Ascending aorta (tissue), 2 donors: ENCODE measurements at places on chromosomes 5 and 9. TPM values are rescaled to one million over a fixed set of nuclear protein-coding genes. Genes with fewer than 3 reads are reported as not detected.

Gene ANXA2R
- total RNA-seq, result 5.1 TPM

Gene DOCK8
- total RNA-seq, result 8.9 TPM

Gene IFNA21
- not detected for total RNA-seq

Gene RORB
- 0.21 TPM for total RNA-seq

Gene MLANA
- total RNA-seq, result not detected

Gene PCDHB12
- total RNA-seq, result 19.7 TPM

Gene NDUFS6
- 29.8 TPM for total RNA-seq

Gene IL5
- not detected for total RNA-seq

Gene AQP7
- 18.9 TPM for total RNA-seq

Gene FBXO10
- 8.2 TPM for total RNA-seq

Gene ADCY2
- total RNA-seq, result 0.11 TPM

Gene OGN
- total RNA-seq, result 156 TPM

Gene ZFR
- 25.8 TPM for total RNA-seq

Gene LCN12
- total RNA-seq, result not detected
